ENCODE measurements at places on chromosomes 7 and 10.

GRCh38 chr7:81308643-81309322 lies 389.9 kb upstream of the SEMA3C start:
- DNase-seq, result no peak

- no peak for DNase-seq
Measured at GRCh38 chr10:101612872-101613271, 24.8 kb downstream of the DPCD start.

- DNase-seq, result no peak
Measured at GRCh38 chr10:30992681-30993080, 39.0 kb downstream of the ZNF438 start.

DNA sequence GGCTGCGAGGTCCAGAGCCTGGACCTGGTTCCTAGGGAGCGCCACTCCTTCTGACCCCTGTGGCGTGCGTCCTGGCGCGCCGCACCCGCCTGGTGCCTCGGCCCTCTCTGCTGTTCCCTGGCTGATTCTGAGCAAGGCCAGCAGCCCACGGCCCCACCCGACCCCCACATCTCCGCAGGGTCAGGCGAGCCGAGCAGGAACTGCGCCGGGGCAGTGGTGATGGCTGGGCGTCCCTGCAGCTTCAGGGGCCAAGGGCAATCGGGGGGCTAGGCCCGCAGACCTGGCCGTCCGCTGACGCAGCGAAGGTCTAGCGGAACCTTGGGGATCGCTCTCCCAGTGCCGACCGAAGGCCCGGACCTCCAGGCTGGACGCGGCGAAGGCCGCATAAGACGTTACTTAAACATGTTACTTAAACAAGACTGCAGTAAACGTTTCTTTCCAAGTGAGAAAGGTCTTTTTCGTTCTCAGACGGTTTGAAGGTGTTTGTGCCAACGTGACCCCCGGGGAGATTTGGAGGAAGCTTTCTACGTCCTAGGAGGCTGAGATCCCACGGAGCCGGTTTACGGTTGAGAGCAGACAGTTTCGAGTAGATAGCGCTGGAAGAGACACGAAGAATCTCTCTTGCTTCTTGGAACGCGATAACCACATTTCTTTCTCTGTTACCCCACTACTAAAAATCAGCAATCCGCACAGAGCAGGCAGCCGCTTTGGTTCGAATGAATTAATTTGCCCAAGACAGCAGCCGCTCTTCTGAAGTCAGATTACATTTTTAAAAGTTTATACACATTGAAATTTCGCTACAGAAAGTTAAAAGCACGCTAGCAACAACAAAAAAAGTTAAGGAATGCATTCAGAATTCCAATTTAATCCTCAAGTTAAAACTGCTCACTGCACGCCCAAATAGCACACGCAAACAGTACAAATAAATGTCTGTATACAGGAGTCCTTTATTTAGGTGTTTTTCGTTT lies 4.9 kb upstream of the NKX2-3 start:
- no peak for DNase-seq

GRCh38 chr7:48363174-48363573 lies 191.9 kb downstream of the ABCA13 start:
- DNase-seq, result no peak

- no peak for DNase-seq
Measured at GRCh38 chr7:116552602-116553001, 27.8 kb downstream of the CAV1 start.
